ENCODE measurements at places on chromosomes 5 and 9.

DNA sequence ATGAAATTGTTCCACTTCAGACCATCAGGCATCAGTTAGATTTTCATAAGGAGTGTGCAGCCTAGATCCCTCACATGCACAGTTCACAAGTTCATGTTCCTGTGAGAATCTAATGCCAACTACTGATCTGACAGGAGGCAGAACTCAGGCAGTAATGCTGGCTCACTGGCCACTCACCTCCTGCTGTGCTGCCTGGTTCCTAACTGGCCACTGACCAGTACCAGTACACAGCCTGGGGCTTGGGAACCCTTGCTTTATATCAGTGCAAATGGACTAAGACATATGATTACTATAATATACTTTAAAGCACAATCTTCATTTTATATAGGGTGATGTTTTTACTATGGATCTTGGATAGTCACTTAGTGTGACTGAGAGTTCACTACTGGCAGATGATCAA, 259.2 kb downstream of the SLCO4C1 start:
- DNase-seq, result no peak

DNA sequence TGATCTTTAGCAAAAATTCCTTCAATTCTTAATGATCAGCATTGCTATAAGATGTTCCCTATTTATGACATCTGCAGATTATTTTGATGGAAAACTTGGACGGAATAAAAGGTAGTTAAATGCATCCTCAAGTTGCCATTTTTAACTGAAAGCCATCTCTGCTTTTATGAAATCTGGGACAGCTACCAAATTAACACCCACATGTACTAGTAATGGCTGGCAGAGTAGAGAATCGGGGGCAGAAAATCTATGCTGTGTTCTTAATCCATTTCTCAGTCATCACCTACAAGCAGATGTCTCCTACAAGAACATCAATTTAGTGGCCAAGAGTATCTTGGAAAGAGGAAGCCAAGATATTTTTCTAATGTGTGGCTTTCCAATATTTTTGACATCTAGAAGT, 22.1 kb upstream of the C9orf57 start:
- no peak for DNase-seq

- no peak for DNase-seq
These were observed 87.7 kb downstream of the AUH start for GRCh38 chr9:91273853-91274552.

GRCh38 chr9:18629136-18629535, 155.2 kb downstream of the ADAMTSL1 start:
- DNase-seq, result no peak

DNA sequence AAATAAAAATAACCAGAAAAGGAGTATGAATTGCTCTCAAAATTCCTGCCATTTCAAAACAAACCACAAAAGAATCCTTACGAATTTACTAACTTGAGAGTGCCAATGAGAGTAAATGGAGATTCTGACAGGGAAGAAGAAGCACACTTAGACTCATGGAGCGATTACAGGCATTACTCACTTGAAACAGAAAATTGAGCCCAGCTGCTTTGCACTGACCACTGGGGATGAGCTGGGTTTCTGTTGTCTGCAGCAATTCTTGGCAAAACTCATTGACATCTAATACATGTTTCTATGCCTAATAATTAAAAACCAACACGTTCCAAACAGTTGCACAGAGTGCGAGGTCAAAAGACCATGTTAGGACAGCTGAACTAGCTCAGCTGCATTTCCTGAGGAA, 731.6 kb downstream of the DNAH5 start:
- DNase-seq, result no peak

All from NCI-H1417 treated with DMSO at 0.1 percent for 48 hours (cell line).